Activated CD4-positive, alpha-beta T cell treated with anti-CD3 and anti-CD28 coated beads for 4 hours (primary cell): ENCODE measurements at places on chromosomes 5 and 9.

DNA sequence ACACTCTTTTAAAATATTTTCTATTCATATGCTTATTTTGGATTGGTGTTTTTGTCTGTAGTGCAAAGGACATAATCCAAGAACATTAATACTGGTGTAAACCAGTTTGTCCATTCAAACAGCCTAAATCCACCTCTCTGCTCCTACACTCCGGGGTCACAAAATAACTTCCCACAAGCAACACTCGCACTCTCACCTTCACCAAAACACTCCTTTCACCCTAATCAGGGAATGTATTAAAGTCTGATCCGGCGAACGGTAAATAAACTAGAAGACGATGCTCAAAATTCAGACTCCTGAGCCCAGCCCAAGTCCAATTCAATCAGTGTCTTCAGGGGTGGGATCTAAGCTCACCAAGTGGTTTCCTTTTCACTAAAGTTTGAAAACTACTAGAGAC is 649 bp downstream of the AP3B1 start:
- DNase-seq = no peak

- DNase-seq = no peak
Measured at GRCh38 chr9:122200960-122201595, 27.7 kb downstream of the LHX6 start.

DNA sequence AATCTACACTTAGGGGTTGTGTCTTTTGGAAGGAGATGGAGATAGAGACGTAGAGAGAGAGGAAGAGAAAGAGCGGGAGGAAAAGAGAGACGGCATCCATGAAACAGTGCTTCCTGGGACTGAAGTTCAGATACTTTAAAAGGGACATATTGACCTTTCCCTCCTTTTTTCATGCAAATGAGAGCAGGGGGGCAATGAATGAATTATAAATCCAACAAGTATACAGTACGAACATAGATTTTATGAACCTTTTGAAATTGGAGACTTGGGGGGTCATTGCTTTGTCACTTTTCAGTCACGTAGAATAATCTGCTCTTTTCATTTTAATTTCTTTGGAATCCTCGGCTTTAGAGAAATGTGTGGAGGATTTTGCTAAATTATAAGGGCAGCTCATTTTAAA is 364.2 kb downstream of the MAT2B start:
- DNase-seq = no peak

DNA sequence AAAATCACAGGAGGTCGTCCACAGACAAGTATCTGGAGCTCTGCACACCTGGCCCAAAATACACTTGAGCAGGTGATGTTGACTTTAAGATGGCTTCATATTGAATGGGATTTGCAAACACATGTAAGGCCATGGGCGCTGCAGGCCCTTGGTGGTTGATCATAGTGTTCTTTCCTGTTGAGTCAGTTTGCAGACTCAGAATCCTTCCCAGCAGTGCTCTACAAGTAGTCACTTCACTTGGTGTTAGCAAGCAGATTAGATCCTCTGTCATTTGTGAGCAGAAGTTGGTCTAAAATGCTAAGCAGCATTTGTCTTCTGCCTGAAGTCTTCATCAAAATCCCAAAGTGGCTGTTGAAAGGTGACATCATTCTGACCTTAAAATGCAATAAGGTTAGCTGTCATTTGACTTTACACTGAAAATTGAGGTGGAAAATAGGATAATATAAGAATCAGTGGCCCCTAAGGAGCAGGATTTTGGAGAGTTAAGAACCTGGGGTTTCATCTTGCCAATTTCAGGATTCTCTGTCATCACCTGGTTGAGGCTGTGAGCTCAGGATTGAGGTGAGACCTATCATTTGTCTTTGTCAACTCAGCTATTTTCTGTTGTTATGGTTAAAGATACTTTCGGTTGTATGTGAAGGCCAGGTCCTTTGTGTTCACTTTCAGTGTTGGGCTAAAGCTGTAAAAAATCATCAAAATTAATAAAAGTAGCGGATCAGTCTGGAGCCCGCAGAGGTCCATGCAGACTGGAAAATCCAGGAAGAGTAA is 114.5 kb downstream of the LRRC70 start:
- no peak for DNase-seq

DNA sequence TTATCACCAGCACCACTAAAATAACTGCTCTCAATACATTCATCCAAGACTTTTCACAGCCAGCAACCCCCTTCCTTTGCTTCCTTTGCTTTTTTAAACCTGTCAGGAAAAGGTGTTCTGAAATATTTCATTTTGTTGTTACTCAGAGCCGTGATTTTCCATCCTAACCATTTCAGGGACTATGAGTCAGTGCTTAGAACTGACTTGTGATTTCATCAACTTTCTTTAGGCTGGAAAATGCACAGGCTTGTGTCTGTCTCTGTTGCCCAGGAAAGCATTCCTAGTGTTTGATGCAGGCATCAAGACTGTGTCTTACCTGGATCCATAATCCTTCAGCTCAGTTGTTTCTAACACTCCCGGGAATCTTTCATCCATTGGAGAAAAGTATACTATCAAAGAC is 805.6 kb downstream of the BRINP1 start:
- DNase-seq = no peak

- DNase-seq = no peak
Measured at GRCh38 chr9:114370968-114371320, 16.8 kb downstream of the AKNA start.

- no peak for DNase-seq
Measured at GRCh38 chr5:84729326-84729725, 344.6 kb upstream of the EDIL3 start.

GRCh38 chr9:123561046-123561445 is 205.0 kb downstream of the CRB2 start:
- no peak for DNase-seq

GRCh38 chr5:125236981-125237380 is 490.5 kb upstream of the ZNF608 start:
- no peak for DNase-seq
